Hematopoietic multipotent progenitor cell treated with erythropoietin and hydrocortisone succinate and interleukin-3 and kit ligand, for 17 days (in vitro differentiated cells): ENCODE measurements at places on chromosomes 5 and 9.

DNA sequence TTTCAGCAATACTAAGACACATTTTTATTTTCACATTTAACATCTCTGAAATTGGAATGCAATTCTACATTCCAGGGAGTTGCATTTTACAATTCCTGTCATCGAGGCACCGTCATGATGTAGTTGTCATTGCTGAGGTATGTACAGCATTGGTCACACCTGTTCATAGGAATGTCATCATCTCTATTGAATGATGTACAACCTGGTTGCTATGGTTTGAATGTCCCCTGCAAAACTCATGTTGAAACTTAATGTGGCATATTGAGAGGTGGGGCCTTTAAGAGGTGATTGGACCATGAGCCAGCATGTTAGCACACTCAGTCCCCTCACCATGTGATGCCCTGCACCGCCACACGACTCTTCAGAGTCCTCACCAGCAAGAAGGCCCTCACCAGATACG, 103.1 kb downstream of the CEMIP2 start:
- no peak for DNase-seq

DNA sequence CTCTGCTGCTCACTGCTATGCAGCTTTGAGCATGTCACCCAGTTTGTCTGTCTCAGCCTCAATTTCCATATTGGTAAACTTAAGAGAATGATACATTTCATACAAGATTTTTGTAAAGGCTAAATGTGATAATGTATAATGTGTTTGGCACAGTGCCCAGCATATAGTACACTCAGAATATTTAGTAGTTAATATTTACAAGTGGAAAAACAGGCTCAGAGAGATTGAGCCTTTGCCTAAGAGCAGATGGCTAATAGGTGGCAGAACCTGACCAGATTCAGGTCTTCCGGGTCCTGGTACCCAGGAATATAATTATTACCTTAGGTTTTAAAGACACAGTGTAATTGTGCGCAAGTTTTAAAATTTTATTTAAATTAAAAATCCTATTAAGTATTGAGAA, 46.8 kb upstream of the KIAA1958 start:
- DNase-seq, result no peak

- DNase-seq, result no peak
Observed at GRCh38 chr5:170486371-170486770, 17.4 kb upstream of the KCNIP1 start.

DNA sequence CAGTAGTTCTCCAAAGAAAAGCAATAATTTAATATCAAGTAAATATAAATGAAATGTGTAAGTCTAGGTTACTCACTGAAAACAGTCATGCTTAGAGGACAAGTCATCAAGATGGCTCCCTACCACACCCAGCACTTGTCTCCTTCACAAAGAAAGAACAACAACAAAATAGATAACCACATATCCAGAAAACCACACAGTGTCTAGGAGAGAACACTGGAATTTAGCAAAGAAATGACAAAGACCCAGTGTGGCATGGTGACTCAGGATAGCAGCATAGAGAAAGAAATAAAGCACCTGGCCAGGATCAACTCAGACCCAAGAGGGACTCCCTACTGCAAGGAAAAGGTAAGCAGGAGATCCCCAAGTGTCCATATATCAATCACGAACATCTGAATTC, 356.2 kb downstream of the TMEM161B start:
- DNase-seq, result no peak

DNA sequence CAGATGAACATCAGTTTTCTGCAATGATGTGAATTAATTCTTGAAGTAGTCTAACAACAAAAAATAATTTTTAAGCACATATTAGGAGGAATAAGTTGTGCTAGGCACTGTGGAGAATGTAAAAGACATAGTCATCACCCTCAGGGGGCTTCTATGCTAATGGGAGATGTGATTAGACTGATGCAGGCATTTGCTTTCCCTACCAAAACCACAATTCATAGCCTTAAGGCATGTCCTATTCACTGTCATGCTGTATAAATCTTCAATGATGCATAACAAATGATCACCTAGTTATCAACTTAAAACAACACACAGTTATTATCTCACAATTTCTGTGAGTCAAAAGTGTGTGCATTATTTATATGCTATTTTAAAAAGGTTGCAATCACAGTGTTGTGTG, 422.6 kb downstream of the MAN2A1 start:
- DNase-seq, result no peak

DNA sequence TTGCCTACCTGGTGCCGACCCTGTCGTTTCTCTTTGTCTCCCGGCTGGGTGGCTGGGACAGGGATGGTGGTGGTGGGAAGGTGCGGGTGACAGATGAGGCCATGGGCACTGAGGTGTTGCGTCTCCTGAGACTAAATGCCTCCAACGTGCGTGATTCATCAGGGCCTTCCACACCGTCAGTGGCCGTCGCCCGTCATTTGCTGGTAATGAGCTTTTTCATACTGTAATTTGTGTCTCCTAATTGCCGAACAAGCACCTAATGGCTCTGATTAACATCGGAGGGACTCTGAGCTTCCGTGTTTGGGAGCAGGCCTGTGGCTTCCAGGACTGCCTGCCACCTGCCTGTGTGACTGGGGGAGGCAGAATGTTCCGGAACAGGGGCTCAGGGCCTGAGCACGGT, 35.2 kb downstream of the RXRA start:
- no peak for DNase-seq

- no peak for DNase-seq
Observed at GRCh38 chr9:98808875-98809274, 1.4 kb downstream of the GALNT12 start.

DNA sequence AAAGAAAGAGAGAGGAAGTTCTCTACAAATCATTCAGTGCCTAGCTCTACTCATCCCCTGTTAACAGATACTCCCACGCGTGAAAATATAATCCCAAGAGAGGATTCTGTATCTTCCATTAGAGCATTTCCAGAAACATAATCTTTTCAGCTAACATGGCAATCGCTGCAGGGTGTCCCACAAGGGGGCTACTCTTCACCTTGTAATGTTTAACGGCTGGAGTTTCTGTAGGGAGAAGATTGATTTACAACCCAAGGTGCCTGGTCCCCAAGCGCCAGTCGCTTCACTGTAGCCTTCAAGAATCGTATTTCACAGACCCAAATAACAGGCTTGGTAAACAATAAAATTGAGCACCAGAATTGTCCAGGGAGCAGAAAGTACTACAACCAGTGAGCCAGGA, 318.7 kb downstream of the TLE1 start:
- no peak for DNase-seq

- DNase-seq, result no peak
Observed at GRCh38 chr5:38728029-38728428, 117.8 kb upstream of the OSMR start.

DNA sequence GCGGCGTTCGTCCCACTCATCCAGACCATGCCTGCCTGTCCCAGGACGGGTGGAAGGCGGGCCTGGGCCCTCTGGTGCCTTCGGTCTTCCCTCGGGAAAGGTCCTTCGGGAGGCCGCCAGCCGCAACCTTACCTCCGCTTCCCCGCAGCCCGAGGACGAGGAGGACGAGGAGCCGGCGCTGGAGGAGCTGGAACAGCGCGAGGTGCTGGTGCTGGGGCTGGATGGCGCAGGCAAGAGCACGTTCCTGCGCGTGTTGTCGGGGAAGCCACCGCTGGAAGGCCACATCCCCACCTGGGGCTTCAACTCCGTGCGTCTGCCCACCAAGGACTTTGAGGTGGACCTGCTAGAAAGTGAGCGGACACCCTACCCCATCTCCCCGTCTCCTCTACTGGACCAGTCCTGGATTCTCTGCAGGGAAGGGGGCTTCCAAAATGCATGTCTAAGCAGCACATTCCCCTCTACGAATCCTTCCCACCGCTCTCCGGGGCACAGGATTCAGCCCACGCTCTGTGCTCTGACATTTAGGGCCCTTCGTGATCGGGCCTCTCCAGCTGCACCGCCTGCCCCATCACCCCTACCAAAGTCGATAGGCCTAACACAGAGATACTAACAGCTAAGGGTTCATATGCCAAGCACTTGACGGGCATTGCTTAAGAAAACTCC, 1.1 kb downstream of the ARL10 start:
- DNase-seq, result no peak

DNA sequence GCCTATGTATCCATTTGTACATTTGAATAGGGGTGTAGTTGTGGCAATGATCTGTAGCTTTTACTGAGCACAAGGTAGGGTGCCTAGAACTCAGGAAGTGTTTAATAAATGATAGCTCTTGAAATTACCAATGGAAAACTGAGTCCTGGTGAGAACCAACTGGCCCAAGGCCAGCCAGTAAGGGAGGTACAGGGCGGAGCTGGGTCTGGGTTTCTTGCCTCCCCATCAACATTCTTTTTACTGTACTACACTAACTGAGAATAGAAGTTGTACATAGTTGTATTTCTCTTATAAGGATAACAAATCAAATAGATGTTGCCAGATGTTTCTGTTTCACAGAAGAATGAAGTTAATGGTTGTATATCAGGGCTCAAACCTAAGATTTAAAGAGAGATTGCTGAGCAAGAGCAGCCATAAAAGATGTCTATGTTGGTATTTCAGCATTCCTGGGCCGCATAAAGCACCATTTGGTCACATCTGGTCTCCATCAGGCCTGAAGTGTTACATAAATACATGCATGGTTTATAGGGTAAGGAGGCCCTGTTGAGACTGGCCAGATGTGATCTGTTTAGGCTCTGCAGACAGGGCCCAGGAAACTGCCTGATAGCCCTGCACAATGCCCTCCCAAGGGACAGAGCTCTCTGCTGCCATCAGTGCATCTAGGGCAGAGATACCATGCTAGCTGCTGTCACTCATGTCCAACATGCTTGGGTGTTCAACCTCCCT, 210.5 kb downstream of the NXNL2 start:
- DNase-seq, result no peak

DNA sequence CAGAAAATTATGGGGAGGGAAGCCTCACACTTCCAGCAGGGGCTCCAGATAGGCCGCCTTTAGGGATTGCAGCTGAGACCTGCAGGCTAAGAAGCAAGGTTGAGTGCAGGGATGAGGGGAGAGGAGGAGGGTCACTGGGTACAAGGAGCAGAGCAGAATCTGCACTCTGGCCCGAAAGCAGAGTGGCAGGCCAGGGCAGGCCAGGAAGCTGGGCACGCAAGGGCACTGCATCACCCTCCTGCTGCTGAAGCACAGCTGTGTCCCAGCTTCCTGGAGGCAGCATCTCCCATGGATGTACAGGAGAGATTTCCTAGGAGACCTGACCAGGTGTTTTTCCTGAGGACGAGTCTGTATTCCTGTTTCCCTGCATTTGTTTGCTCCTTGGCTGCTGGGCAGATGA, 92.1 kb downstream of the SYK start:
- DNase-seq, result no peak

GRCh38 chr9:104085525-104085924, 8.6 kb upstream of the SMC2 start:
- DNase-seq, result no peak

DNA sequence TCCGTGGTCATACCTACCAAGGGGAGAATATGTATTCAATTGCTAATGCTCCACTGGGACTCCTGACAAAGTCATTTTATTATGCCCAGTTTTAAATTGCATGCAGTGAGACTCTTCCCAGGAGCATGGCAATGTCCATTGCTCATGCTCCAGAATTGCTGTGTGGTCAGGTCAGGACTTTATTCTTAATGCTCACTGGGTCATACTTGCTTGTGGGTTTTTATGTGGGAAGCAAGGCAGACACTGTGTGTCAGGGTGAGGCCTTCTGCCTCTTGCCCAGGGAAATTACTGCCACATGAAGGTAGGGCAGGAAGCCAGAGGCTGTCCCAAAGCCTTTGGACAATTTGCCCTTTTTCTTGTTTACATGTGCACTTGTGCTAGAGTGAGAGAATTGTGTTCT, 164.6 kb upstream of the MEF2C start:
- DNase-seq, result no peak

GRCh38 chr5:134136771-134137170, 22.3 kb downstream of the TCF7 start:
- DNase-seq, result no peak

- no peak for DNase-seq
Observed at GRCh38 chr9:108874058-108874788, 12.2 kb downstream of the ACTL7A start.

- no peak for DNase-seq
Observed at GRCh38 chr5:7663808-7664207, 187.1 kb downstream of the CFAP90 start.

DNA sequence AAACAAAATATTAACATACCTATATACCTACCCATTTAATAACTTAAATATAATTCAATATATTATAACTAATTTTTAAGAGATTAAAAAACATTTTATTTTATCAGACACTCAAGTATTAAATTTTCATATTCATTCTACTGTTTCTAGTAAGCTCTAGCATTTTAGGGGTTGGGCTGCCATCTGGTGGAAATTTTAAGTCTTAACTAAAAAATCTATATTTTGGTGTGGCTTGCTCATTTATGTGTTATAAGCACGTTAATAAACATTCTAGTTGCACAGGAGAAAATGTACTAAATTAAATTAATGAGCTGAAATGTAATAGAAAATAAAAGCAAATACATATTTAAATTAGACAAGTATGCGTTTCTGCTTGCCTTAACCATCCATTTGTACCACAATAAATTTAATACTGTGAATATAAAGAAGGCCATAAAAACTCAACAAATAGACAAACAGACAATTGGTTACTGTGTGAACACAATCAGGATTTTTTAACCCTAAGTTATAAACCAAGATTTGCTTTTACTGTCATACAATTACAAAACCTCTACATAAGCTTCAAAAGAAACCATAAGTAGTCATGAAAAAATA, 1728.3 kb upstream of the CDH9 start:
- no peak for DNase-seq

DNA sequence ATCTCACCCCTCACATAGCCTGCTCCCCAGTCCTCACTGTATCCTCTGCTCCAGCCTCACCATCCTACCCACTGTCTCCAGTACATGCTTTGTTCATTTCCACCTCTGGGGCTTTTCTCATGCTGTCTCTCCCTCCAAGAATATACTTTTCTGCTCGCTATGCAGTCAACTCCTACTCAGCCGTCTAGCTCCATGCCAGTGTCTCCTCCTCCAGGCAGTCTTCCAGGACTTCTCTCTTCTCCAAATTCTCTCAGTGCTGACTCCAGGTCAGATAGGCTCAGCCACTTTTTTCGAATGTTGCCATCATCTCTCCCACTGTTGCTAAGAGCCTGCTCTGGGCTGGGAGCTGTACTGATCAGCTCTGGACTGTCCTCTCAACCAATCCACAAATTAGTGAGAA, 8.0 kb upstream of the DAB2IP start:
- no peak for DNase-seq

DNA sequence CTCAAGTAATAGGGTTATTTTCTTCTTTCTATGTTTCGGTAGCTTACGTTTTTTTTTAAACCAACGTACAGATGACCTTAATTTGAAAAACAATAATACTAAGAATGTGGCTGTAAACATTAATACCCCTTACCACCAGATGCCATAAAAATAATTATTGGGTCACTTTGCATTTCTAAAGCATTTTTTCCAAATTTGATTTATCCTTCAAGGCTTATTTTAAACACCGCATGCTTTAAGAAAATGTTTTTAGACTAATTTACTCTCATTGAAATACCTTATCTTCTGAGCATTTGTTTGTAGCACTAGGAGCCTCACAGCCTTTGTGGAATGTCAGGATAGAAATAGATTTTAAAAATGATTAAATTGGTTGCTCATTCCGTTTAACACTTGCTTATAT, 5.8 kb upstream of the APBA1 start:
- no peak for DNase-seq

GRCh38 chr5:1806974-1807373, 5.8 kb downstream of the NDUFS6 start:
- no peak for DNase-seq
